ENCODE measurements at places on chromosomes 3 and 15. TPM values are rescaled to one million over a fixed set of nuclear protein-coding genes. Genes with fewer than 3 reads are reported as not detected.

GRCh38 chr3:139532976-139533375 is 6.6 kb downstream of the RBP1 start:
- peaks cover 4% of the 10 kb centered on the region for H3K4me1 ChIP-seq
- no peak overlapping the region for H3K27ac ChIP-seq
- H3K27me3 ChIP-seq = peaks cover 6% of the 10 kb centered on the region
- no peak overlapping the region for H3K4me3 ChIP-seq
- H3K36me3 ChIP-seq = no peaks in the 10 kb centered on the region

DNA sequence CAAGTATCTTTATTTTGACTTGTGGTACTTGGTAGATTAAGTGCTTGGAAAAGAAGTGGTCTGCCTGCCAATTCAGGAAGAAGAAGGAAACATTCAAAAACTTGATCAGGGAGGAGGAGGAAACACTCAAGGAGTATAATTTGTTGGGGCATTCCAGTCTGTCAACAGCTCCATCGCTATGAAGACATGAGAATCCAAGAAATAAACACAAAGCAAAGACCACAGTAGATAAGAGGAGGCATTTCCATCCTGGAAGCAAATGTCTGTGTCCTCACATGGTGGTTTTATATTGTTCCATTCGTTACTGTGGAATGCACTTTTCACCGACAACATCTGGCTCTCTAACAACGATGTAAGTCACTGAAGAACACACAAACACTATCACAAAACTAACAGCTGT is 176.1 kb upstream of the FRMD4B start:
- H3K4me3 ChIP-seq = no peak overlapping the region
- no peak overlapping the region for H3K27ac ChIP-seq
- no peaks in the 10 kb centered on the region for H3K27me3 ChIP-seq
- no peaks in the 10 kb centered on the region for H3K36me3 ChIP-seq
- DNase-seq = no peak
- H3K4me1 ChIP-seq = no peaks in the 10 kb centered on the region

DNA sequence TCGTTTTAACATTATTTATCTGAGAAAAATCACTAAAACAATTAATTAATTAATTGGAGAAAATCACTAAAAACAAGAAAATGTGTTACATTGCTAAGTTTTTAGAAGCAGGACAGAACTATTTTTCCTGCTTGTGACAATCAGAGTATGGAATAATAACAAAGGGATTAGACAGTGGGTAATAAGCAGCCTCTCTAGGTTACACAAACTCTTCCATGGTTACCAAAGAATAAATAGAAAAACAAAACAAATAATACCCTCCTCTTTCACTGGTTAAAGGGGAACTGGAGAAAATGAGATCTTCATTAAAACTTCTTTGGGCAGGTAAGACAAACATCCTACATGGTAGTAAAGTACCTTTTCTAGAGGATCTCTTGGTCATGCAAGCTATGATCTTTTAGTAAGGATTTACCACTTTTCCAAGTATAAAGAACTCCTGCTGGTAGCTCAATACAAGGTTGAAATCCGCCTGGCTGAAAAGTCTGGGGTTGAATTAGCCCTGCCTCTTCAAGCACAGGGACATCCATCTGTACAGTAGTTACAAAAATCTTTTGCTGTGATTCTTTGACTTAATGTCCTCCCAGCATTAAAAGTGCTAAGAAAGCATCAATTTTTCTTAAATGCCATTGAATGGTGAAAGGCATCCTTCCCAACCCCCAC is 2.5 kb upstream of the PLCH1 start:
- peaks cover 63% of the 10 kb centered on the region for H3K27me3 ChIP-seq
- DNase-seq = no peak
- H3K27ac ChIP-seq = no peak overlapping the region
- no peaks in the 10 kb centered on the region for H3K36me3 ChIP-seq
- peaks cover 20% of the 10 kb centered on the region for H3K4me1 ChIP-seq
- no peak overlapping the region for H3K4me3 ChIP-seq

Gene ETV5
- total RNA-seq = 1.4 TPM

Measured in activated naive CD8-positive, alpha-beta T cell treated with anti-CD3 and anti-CD28 coated beads, Interleukin-2, amount 10 ng/mL, durations not matched to agents 7 days and 5 days (primary cell).